ENCODE measurements at places on chromosomes 2 and 18.

DNA sequence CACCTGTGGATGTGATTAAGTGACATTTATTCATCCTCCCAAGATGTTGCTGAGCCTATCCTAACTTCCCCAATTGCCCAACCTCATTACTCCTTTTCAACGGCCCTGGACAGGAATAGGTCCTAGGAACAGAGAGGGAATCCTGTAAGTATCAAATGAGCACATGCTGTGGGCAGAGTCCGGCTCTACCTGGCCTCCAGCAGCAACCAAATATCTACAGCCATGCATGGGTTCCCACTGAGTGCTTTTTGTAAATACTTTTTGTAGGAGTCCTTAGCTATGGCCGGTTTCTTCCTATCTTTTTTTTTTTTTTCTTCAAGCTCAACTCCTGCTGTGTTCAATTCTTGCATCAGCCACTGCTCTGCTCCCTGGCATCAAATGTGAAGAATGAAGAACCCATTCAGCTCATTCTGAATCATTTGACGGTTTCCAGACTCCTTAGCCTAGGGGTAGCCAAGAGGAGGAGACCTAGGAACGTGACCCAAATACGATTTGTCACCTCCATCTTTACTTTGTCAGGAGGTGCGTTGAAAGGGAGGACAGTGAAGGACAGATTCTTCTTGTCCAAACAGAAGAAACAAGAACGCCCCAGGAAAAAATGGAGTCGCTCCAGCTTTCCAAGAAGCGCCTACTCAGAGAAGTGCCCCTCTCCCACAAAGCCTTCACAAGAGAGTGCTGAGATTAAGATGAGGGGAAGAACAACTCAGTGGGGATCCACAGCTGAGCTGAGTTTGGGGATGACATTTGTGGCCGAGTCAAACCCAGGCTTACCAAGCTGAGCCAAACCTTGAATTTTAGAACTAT, 46.7 kb upstream of the LCLAT1 start:
- DNase-seq, result no peak

GRCh38 chr2:232689152-232689910, 7.8 kb upstream of the GIGYF2 start:
- DNase-seq, result no peak

DNA sequence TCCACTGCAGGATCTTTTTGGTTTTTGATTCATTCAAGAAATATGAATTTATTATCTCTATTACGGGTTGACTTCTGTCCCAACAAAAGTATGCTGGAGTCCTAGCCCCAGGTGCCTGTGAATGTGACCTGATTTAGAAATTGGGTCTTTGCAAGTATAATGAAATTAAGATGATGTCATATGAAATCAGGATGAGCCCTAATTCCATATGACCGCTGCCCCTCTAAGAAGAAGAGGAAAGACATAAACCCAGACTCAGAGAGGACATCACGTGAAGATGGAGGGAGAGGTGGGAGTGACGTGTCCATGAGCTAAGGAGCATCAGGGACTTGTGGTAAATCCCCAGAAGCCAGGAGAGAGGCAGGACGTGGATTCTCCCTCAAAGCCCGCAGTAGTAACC, 287.1 kb downstream of the LPIN1 start:
- DNase-seq, result no peak

DNA sequence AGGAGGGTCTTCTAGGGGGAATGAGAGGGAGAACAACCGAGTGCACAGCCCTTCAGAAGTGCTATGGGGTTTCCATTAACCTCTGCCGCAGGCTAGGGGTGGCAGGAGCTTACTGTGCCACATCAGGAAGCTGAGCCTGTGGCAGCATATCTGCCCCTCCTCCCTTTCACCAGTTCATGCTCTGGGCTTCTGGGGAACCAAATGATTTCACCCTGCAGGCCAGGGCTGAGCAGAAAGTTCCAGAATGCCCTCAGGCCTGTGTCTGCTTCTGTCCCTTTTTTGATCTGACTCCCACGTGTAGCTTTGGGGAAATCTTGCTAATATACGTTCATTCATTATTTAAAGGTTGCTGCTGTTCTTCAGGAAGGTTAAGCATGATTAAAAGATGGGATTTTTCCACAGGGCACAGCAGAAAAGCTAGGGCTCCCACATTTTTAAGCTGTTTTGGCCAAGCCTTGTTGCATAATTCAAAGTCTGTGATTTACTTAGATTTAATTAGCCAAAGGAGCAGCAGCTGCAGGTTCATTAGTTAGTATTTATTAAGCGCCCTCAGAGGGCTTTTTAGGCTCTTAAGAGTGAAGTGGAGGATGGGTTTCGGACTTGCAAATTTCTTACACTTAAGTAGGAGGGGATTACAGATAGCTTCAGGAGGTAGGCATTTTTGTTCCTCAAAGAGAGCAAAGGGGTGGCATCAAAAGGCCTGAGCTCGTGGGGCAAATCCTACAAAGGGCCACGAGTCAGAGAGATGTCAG, 10.2 kb downstream of the TMEM247 start:
- no peak for DNase-seq

DNA sequence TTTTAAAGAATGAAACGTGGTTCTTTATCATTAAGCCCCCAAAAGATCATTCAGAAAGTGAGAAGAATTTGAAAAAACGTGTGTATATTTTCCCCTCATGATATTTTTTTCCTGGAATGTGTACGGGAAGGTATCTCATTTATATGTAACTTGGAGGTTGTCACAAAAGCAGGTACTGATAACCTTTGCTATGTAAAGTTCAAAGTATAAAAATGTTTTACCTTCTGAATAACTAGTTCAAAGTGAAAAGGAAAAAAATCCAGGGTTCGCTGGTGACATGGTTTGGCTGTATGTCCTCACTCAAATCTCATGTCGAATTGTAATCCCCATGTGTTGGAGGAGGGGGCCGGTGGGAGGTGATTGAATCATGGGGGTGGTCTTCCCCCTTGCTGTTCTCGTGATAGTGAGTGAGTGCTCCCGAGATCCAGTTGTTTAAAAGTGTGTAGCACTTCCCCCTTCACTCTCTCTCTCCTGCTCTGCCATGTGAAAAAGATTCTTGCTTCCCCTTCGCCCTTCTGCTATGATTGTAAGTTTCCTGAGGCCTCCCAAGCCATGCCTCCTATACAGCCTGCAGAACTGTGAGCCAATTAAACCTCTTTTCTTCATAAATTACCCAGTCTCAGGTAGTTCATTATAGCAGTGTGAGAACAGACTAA, 144.2 kb downstream of the DCDC2C start:
- DNase-seq, result no peak

DNA sequence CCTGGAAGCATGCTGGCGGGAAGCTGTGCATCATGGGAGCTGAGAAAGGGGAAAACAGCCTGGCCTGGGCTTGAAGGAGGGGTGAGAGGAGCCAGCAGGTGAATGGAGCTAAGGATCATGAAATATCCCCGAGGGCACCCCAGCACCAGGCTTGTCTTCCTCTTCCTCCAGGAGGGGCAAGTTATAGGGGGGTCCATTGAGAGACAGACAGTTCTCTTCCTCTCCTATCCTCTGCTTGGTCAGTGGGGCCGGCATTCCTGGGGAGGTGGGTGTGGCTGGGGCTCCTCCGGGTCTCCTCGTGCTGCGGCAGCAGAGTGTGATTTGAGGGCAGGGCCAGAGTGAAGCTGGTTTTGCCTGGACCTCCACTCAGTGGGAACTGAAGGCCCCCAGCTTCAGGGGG, 78.9 kb downstream of the LIPG start:
- no peak for DNase-seq

DNA sequence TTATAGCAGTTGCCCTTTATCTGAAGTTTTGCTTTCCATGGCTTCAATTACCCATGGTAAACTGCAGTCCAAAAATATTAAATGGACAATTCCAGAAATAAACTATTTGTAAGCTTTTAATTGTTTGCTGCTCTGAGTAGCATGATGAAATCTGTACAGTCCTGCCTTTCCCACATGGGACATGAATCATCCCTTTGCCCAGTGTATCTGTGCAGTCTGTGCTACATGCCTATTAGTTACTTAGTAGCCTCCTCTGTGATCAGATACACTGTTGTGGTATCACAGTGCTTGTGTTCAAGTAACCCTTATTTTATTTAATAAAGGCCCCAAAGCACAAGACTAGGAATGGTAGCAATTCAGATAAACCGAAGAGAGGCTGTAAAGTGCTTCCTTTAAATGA, 810.6 kb upstream of the PIK3C3 start:
- DNase-seq, result no peak

DNA sequence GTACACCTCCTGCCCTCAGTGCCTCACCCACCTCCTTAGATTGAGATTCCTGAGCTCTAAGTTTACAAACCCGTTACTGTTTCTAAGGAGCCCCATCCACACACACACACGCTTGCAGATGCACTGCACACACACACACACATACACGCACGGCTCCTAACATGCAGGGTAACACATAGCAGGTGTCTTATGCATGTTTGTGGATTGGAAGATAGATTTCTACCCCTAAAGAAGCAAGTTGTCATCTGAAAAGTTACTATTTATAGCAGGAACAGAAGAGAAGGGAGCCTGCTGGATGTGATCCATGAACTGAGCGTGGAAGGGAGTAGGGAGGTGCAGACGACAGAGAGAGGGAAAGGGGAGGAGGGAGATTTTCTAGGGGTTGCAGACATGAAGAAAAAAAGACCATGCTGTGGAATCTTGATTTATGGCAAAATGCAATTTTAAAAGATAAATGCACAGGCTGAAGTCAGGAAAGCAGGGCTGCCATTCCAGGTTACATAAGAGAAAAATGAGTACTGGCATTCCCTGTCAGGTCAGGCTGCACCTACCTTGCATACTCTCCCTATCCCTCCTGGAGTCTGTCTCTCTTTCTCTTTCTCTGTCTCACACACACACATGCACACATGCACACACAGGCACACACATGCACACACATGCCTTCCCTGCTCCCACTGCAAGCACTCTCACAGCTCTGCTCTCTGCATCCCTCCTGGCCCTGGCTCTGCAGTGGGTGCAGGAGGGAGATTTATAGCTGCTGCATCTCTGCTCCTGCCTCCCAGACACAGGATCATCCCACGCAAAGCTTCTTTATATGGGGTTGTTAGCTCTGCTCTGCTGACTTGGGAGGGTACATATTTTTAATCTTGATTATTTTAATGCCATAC, 192.6 kb upstream of the MYT1L start:
- DNase-seq, result no peak

DNA sequence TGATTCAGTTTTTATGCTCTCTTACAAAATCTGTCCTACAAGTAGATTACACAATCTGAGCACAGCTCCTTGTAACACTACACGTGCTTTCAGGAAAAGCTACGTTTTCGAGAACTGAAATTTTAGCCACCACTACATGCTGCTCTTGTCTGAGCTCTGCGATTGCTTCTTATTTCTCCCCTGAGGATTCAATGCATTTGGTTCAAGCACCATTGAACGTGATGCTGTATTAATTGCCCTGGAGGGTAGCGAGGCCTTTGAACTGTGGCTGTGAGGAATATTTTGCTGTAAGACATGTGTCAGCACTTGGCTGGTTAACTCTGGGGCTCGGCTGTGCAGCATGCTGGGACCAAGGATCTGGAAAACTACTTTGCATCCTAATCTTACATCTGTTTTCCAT, 405.8 kb downstream of the EPHA4 start:
- no peak for DNase-seq

GRCh38 chr2:58006952-58007284, 39.7 kb upstream of the VRK2 start:
- DNase-seq, result no peak

DNA sequence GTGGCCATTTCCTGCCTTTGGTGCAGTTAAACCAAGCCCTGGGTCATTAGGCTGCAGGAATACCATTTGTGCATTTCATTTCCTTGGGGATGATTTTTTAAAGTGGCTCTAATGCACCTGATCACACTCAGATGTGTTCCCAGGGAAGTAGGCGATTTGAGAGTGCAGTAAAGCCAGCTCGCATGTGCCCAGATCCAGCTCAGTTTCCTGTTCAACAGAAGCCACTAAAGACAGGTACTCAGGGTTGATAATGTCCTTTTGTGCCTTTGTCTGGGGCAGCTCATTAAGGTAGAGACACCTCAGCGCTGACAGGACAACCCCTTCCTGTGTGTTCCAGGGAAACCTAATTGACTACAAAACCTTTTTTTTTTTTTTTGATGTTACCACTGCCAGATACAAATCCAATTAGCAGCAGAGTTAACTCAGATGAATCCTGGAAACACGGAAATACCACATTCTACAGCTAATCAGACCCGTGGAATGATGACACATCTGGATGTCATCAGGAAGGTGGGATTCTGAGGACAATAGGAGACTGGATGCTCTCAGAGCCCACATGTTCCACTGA, 15.2 kb upstream of the CHRNA1 start:
- DNase-seq, result no peak

DNA sequence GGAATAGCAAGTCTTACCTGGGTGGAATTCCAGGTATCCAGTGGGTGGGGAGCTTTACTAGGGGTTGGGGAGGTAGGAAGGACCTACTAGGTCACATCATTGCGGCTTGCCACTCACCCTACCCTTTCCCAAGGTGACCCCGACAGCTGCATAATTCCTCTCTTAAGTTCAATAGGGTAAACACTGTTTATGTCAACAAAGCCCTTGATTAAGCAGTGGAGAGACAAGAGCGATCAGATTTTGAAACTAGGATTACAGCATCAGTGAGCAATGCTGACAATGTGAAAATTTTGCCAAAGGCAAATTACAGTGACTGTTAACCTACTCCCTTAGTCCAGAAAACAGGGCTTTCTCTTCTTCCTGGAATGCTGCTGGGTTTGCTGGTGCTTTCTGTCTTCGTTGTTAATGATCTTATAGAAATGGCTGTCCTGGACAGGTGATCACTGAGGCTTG, 14.5 kb downstream of the SLC19A3 start:
- DNase-seq, result no peak

DNA sequence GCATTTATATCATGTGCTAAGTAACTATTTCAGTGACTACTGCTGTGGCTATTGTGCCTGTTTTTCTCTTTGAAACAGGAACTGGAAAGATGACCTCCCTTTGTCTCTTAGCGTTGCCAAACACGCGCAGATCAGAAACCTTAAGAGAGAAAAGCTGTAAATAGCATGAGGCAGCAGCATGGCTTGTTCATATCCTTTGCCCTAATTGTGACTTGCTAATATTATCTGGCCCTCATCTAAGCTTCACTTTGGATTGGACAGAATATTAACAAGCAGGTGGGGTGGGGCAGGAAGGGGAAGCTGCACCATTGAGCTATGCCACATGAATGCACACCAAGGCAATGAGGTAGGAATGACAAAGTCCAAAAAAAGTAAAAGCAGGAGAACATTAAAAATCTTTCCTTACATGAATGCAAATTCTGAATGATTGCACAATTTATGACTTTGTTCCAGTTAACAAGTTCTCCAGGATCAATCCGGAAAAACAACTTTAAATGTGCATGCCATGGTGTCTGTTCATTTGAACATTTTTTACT, 128.4 kb downstream of the IRS1 start:
- DNase-seq, result no peak

GRCh38 chr2:100321179-100321865, 979 bp downstream of the LONRF2 start:
- no peak for DNase-seq

DNA sequence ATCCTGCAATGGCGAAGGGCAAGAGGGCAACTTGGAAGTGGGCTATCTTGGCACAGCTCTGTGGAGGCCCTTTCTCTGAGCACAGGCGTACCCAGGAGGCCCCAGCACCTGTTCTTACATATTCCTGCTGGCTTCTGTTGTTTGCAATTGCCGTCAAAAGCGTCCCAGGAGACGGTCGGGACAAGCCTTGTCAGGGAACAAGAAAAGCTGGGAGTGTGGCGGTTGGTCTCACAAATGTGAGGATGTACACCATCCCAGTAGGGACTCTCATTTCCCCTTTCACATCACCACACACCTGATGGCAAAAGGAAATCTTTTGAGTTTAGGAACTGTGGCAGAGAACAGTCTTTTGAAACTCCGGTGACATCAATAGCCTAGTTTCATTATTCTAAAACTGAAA, 94.7 kb upstream of the EFEMP1 start:
- no peak for DNase-seq

Data from stimulated activated CD8-positive, alpha-beta memory T cell treated with anti-CD3 and anti-CD28 coated beads, Interleukin-4, amount 100 ng/mL, for 1 hour (primary cell).